CD4-positive, alpha-beta memory T cell (primary cell): ENCODE measurements at places on chromosomes 1 and 21.

DNA sequence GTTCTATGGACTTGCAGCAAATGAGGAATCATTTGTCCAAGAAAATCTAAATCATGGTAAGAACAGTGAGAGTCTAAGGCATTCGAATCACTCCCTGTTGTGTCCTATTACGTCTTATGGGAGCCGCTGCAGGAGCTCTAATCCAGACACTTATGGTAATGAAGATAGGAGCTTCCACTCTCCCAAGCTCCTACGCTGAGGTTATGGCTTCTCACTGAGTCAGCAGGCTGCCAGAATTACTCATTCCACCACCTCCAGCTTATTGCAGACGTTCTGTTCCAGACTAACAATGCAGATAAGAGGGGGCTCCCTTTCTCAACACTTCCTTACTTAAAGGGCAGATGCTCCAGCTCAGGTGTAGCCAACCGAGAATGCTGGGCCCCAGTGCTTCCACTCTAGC is 212.6 kb downstream of the GREM2 start:
- DNase-seq: no peak

GRCh38 chr1:78691995-78692747 is 42.5 kb downstream of the IFI44 start:
- DNase-seq: no peak

DNA sequence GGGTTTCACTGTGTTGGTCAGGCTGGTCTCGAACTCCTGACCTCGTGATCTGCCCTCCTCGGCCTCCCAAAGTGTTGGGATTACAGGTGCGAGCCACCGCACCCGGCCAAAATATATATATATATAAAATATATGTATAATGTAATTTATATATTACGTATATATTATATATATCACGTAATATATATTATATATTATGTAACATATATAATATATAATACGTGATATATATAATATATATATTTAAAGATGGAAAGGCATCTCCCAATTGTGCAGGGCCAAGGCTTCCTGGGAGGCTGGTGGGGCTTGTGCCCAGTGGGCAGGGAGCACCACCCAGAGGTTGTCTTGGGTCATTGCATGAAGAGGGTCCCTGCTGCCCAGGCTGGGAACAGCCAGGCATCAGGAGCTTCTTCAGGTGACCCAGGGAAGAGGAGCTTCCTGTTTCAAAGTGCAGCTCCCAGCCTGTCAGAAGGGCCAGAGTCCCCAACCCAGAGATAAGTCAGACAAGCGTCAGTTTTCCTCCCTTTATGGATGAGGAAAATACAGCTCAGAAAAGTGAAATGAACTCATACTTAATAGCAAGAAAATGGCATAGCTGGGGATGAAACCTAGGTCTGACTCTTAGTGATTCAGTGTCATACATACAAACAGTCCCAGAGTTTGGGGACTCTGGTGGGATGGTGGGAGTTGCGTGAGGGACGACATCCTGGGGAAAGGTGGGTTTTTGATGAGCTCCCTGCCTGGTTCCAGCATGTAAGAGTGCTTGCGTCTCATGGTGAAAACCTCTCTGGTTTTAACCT is 12.0 kb downstream of the UBE2Q1 start:
- peak; percentile 47 for DNase-seq

GRCh38 chr1:40532062-40532389 is 589 bp downstream of the ZNF684 start:
- DNase-seq: no peak

DNA sequence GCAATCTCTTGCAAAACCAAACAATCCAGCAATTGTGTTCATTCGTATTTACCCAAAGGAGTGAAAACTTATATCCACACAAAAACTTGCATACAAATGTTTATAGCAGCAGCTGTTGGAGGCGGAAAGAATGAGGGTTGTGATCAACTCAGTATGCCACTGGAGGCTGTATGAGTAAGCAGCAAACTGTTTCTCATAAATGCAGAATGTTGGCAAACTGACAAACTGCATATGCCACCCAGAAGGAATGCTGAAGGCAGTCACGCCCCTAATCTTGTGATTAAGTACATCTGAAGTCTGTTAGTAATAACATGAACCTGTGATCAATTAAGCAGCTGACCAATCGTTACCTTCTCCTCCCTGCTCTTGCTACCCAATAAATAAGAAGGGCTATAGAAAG is 60.5 kb upstream of the CR2 start:
- no peak for DNase-seq

DNA sequence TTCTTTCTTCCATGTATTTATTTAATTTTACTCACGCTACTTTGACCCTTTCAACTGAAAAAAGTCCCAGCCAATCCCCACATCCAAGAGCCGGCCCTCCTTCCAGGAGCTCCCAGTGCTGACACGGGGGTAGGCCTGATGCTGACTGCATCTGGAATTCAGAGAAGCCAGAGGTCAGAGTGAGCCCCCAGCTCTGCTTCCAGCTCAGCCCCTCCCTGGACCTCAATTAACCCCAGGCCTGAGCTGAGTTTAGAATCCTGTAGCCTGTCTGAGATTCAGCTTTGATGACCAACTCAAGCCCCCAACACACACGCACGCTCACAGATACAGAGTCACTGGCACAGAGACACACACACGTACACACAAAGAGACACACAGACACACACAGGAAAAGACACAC is 247.9 kb downstream of the NPHP4 start:
- no peak for DNase-seq

GRCh38 chr1:84896279-84896678 is 3.3 kb upstream of the LPAR3 start:
- DNase-seq: no peak

DNA sequence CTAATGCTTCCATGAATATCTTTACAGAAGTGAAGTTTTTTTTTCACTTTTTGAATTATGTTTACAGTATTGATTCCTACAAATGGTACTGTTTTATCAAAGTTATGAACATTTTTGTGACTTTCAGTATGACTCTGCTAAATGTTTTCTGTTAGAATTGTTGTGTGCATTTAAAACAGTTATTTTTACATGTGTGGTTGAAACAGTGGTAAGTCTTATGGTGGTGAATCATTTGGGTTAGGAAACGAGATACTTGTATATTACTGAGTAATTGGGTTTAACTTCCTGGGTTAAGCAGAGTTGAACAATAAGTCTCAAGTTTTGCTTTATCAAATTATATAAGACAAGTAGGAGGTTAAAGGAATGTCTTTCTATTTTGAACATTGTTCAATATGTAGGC is 66.8 kb downstream of the VPS13D start:
- DNase-seq: no peak

DNA sequence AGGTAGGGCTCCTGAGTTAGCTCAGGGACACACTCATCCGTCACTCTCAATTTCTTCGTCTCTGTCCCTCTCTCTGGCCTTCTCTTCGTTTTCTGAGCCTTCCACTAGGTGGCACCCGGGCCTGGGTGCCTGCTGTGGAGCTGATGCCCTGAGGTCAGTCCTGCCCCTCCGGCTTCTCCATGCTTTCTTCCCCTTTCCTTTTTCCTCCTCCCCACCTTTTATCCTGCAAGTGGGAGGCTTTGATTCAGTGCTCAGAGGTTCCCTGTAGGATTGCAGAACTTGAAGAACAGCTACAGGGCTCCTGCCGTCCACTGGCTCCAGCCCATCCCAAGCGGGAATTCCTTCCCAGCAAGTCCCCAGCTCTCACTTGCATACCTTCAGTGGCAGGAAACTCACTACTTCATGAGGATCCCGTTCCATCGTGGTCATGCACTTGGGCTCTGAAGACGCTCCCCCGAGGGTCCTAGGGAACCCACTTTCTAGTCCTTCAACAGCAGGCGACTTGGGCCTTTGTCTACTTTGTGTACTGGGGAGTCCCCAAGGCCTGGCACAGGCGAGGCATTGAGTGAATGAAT is 45.6 kb downstream of the SRRM1 start:
- DNase-seq: peak; percentile 46
